ENCODE measurements at places on chromosomes 7 and 10.

DNA sequence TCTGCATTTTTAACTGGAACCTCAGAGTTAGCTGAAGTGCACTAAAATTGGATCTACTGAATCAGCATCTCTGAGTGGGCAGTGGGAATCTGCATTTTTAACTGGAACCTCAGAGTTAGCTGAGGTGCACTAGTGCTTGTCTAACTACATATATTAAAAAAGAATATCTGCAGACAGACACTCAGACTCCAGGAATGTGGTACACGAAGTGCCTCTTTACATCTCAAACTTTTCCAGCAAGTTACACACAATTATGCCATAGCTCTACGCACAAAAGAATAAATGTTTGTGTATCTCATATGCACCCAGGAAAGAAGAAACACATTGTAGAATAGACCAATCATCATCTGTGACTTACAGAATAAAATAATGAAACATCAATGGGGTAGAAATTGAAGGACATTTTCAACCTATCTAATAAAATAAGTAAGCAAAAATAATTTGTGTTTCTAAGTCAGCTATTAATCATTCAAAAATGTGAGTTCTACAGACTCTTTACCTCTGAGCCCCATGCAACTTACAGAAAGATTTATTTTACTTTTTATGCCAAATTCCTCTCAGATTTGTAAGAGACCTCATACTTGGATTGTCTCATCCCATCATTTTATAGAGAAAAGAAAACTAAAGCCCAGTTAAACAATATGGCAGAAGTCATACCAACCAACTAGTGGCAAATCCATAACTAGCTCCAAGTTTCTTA is 28.3 kb downstream of the PPP1R3A start:
- DNase-seq = no peak

DNA sequence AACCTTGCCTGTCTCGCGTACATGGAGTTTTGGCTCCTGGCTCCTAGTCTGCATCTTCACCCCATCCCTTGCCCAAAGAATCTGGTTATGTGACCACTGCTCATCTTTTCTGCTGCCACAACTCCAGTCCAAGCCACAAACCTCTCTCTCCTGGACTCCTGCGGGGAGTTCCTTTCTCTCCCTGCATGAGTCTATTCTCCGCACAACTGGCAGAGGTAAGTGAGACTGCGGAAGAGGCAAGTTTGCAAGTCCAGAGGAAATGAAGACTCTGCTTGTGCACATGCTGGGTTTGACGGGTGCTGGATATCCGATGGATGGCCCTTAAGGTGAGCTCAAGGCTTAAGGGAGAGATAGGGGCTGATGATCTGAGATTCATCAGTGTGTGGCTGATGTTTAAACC is 61.0 kb downstream of the TRUB1 start:
- no peak for DNase-seq

GRCh38 chr7:96691702-96692101 is 17.9 kb downstream of the SEM1 start:
- no peak for DNase-seq

DNA sequence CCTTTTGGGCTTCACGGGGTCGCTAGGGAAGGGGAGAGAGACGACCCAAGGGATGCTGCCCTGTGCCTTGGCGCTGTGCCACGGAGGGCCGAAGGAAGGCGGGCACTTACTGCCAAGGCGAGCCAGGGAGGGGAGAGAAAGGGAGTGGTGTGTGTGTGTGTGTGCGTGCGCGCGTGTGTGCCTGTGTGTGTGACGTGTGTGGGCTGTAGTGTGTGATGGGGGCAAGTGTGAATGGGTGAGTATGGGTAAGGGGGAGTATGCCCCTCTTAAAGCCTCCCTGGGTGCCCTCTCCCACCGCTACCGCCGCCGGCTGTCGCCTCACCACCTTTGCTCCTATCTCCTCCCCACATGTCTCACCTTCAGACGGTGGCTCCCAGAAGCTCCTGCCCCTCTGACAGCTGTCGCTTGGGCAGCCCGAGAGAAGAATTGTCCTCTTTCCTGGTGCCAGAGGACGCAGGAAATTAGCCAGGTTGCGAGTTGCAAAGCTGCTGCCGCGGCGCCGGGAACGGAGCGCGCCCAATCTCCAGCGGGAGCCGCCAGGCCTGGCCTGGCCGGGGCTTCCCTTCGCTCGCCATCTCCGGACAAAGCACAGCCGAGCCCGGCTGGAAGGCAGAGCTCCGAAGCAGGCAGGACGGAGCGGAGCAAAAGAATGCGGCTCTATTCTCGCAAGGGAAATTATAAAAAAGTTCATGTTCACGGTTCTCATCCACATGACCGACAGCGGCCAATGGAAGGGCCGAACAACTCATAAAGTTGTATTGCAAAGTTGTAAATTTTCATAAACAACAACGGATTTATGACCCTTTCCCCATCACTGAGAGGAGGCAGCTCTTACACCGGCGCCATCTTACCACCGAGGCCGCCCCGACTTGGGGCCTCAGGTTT is at the start of gene HOXA3:
HOXA3 (minus strand) TSS at position 653 of the 885 bp plus-strand sequence. CDS start 41,943 bp downstream, outside the sequence.
- no peak for DNase-seq

DNA sequence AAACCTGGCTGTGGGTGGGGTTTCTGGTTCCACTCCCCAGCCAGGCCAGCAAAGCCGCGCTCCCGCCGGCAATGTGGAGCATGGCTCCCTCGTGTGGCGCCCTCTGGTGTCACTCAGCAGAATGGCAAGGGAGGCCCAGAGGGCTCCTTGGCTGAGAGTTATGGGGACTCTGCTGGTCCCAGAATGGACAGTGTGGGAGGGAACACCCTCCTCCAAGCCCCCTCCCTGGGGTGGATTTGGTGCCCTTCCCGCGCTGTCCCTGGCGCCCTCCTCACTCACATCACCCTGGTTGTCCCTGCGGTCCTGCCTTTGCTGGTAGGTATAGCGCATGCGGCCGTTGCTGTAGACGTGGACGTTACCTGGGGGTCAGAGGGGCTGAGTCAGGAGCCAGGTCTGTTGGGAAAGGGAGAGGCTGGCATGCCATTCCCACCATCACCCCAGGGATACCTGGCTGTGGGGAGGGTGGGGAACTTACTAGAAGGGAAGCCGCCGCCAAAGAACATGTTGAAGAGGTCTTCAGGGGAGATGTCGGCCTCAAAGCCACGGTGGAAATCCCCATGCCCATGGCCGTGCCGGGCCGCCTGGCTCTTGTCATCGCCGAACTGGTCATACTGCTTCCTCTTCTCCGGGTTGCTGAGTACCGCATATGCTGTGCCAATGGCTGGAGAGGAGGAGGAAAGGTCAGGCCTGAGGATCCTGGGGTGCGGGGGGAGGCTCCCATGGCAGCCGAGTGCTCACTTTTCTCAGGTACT is 14.0 kb downstream of the DNAJB12 start:
- DNase-seq = peak; percentile 88

DNA sequence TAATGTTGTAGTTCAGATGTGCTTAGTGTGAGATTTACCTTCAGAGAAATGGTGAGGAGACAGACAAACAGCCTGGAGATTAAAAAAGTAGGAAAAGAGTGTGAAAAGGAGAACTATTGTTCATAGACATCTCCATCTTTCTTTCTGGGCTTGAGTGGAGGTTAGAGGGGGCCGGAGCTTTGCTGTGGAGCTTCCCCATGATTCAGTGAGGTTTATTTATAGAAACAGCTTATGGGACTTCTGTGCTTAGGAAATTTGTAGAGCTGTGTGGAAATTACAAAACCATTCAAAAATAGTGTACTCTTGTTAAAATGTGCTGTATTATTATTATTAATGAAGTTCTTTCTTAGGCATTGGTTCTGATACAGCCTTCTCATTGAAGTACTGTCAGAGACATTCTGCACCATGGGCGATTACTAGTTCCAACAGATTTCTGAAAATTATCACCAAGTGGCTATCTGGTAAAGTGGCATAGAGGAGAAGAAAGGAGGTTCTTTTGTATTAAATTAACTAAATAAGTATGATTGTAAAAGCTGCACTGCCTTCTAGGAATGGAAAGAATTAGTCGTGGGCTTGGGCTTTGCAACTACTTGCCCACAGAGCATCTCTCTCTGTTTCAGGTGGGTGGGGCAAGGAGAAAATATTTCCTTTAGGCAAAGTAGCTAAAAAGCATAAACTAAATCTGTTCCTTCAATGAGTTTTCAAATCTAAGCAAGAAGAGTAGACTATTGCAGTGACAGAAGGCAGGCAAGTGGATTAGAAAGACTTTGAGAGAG is 8.7 kb upstream of the TCAF1 start:
- no peak for DNase-seq

DNA sequence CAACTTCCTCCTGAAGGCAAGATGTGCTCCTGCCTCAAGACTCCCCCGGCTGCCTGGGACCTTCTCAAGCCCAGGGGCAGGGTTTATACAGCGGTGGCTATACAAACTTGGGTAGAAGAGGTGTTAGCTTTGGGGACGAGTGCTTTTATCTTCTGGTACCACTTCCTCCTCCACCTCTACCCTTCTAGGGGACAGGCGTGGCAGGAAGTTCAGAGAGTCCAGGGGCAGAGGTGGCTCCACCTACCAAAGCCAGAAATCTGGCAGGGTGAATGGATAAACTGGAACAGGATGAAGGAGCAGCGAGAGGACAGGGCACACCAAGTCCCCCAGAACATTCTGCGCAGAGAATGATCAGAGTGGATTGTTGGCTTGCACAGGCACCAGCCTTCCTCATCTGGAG is 24.0 kb upstream of the TM9SF3 start:
- DNase-seq = no peak

DNA sequence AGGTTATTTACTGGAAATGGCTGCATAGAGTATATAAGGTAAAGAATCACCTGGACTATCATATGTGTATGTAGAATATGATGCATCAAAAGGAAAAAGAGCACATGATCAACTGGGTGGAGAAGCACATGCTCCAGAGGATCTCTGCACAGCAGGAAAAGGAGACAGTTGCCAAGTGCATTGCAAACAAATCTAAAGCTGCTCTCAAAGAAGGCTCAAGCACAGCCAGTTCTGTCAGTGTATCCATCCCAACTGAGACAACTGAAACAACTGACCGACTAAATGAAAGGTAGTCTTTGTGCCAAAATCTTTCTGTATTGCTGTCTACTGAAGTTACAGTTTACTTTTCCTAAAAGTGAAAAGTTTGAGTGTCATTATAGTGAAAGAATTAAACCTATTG is 83.2 kb upstream of the SGCE start:
- DNase-seq = no peak

GRCh38 chr7:140402178-140402835 is 1.6 kb upstream of the RAB19 start:
- no peak for DNase-seq

GRCh38 chr10:113503930-113504329 is 48.9 kb upstream of the HABP2 start:
- DNase-seq = no peak

GRCh38 chr7:77606562-77606961 is 69.5 kb downstream of the PTPN12 start:
- DNase-seq = no peak

DNA sequence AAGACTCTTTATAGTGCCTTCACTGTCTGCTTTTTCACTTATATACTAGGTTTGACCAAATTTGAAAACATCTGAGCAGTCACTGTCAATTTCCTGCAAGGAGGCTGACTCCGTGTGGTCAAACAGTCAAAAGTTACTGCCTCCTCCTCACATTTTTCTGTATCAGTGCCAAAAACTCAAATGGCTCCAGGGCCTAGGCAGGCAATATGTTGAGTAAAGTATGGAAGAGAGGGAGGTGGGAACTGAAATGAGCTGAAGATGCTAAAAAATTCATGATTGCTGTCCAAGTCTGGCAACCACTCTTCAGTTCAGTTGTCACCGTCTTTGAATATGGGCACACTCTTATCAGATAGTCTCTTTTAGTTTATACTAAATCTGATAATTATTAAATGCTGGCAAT is 551.6 kb downstream of the CCSER2 start:
- DNase-seq = no peak

GRCh38 chr7:127976056-127976737 is 55.0 kb downstream of the LRRC4 start:
- DNase-seq = no peak

DNA sequence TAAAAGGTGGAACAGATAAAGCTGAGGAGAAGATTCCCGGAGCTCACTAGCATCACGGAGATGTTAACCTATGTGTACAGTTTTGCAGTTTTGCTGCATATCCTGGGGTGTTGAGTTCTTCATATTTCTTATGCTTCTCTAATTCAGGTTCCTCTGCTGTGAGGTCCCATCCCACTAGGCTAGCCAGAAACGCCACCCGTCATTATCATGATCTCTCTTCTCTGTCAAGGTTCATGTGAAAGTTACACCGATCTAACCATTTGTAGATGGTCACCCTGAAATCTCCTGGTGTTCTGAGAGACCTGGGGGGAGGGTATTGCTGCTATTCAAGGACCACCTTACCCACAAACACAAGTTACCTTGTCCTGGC is 136.3 kb downstream of the CCDC71L start:
- no peak for DNase-seq

GRCh38 chr10:120456626-120457430 is at the start of gene PLPP4:
TSS of gene PLPP4 (plus strand) at chr10:120457227. CDS start at chr10:120457306, 79 bp downstream.
- no peak for DNase-seq

DNA sequence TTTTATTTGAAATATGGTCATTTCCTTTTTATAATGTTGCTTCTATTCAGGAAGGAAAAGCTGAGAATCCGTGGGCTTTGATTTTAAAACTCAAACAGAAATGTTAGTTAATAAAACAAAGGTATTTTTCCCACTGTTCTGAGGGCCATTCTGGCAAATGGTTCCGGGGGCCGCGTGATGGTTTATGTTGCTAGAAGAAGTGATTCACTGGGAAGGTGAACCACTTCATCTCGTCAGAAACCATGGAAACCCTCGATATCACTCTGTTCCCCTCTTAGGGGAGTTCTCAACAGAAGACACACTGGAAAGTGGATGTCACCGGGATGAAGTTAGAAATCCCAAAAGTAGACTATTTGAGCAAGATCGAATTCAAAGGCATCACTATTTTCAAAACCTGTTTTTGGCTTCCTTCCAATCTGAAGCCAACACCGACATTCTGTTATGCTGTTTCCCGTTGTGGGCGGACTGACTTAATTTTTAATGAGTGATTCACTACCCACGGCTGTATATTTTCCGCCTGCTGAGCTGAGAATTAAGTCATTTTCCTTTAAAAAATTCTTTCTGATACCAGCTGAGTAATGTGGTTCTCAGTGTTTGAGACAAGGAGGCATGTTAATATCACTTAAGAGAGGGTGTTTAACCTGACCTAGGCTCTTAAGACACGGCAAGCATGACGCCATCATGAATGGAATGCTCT is 84.1 kb downstream of the PTPRE start:
- peak; percentile 80 for DNase-seq

Measured in activated CD4-positive, alpha-beta memory T cell treated with anti-CD3 and anti-CD28 coated beads for 36 hours (primary cell).